Small intestine (tissue), 16 donors: ENCODE measurements at places on chromosomes 6 and 20. TPM values are rescaled to one million over a fixed set of nuclear protein-coding genes. Genes with fewer than 3 reads are reported as not detected.

The RHAG gene
- polyA plus RNA-seq: not detected

The OPN5 gene
- not detected for polyA plus RNA-seq

The FOXO3 gene
- polyA plus RNA-seq: 16.8 TPM

The CAGE1 gene
- polyA plus RNA-seq: not detected

The FILIP1 gene
- polyA plus RNA-seq: 1.8 TPM

The SGK1 gene
- 54.5 TPM for polyA plus RNA-seq

The TSHZ2 gene
- 2.9 TPM for polyA plus RNA-seq

The TBX18 gene
- polyA plus RNA-seq: not detected

The RAD21L1 gene
- polyA plus RNA-seq: not detected

The ROS1 gene
- polyA plus RNA-seq: under 0.01 TPM

DNA sequence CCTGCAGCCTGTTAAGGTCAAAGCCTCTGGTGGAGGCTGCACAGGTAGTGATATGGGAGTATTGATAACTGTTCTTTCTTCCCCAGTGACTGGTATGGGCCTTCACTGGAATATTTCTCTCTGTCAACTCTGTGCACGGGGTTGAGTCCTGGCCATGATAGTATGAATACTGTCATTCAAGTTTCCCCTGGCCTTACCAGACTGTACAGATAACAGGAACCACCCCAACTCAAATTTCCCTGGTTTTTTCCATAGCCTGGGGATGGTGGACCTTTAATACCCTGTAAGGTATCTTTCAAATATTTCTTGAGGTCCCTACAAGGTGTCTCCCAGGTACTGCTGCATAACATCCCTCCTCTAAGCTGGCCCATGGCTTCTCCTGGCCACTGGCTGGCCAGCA is 51.4 kb upstream of the TNFAIP3 start:
- no peak overlapping the region for H3K27ac ChIP-seq
- DNase-seq: no peak
- H3K36me3 ChIP-seq: no peaks in the 10 kb centered on the region
- H3K4me3 ChIP-seq: no peak overlapping the region

DNA sequence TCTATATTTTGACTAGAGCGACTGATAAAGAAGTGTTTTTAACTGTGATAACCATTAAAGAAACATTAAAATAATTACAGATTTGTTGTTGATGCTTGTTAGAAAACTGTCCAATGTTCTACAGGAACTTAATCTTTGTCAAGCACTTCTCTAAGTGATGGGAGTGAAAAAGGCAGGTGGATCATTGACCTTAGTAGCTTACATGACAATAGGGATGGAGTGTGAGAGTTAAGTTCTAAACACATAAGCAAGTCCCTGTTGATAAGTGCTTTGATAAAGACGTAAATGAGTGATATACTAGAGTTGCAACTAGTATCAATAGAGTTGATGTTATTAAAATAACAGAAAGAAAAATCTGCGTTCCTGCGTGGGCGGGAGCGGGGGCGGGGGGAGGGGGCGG is 931.5 kb upstream of the EPHA7 start:
- no peak for DNase-seq
- H3K4me1 ChIP-seq: no peaks in the 10 kb centered on the region
- H3K36me3 ChIP-seq: no peaks in the 10 kb centered on the region
- no peak overlapping the region for H3K4me3 ChIP-seq
- no peaks in the 10 kb centered on the region for H3K27me3 ChIP-seq

GRCh38 chr6:33954453-33954852 is 150.7 kb upstream of the MLN start:
- H3K27ac ChIP-seq: no peak overlapping the region
- no peak for DNase-seq
- H3K36me3 ChIP-seq: no peaks in the 10 kb centered on the region
- no peaks in the 10 kb centered on the region for H3K27me3 ChIP-seq
- no peak overlapping the region for H3K4me3 ChIP-seq

- H3K36me3 ChIP-seq: no peaks in the 10 kb centered on the region
- DNase-seq: peak; percentile 46
- no peaks in the 10 kb centered on the region for H3K4me1 ChIP-seq
- no peaks in the 10 kb centered on the region for H3K27me3 ChIP-seq
Measured at GRCh38 chr20:17601957-17602356, 32.1 kb downstream of the DSTN start.

DNA sequence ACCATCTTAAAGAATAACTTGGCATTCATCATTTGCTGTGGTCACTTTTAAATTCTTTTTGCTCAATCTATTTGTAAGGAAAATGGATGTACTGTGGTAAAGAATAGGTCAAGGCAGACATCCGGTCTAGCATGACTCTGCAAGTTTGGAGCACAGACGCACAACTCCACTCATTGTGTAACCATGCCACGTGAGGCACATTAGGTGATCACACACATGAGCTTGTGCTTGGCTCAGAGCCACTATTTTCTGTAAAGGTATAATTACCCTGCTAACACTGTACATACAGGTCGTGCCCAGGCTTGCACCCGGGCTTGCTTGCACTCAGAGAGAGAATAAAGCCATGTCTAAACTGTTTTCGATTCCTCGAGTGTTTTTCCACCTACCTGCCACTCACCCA is 1289.1 kb upstream of the ADGRB3 start:
- H3K27me3 ChIP-seq: no peaks in the 10 kb centered on the region
- H3K4me1 ChIP-seq: no peaks in the 10 kb centered on the region
- DNase-seq: no peak
- no peaks in the 10 kb centered on the region for H3K36me3 ChIP-seq
- H3K4me3 ChIP-seq: no peak overlapping the region
- no peak overlapping the region for H3K27ac ChIP-seq

DNA sequence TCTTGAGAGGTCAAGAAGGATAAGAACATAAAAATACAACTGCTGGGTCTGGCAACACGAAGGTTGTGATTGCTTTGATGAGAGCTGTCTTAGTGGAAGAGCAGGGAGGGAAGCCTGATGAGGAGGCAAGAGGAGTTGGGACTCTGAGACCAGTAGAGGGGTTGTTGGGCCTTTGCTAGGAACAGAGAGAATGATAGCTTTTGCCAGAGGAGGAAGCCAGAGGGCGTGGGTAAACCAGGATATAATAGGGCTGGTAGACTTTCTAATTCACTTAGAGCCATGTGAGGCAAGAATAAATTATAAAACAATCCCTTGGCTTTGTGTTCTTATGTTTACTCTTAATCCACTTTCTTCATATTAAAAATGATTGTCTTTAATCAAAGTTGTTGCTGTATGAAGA is 78.6 kb downstream of the RCAN2 start:
- no peaks in the 10 kb centered on the region for H3K4me1 ChIP-seq
- DNase-seq: no peak
- no peak overlapping the region for H3K4me3 ChIP-seq
- H3K27ac ChIP-seq: peak overlapping the region; percentile 1
- no peaks in the 10 kb centered on the region for H3K27me3 ChIP-seq
- no peaks in the 10 kb centered on the region for H3K36me3 ChIP-seq

DNA sequence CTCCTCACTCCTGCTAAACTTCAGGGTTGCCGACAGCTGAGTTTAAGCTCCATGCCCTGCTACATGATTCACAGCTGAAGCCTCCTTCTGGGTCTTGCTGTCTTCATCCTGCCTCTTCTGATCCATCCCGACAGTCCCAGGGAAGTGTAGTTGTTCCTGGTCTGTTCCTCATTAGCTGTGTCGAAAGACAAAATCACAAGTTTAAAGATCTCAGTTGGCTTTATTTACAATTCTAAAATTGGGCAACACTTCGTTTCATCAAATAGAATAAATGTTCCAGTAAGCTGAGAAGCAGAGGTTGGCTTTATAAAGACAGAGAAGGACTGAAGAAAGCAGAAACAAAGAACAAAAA is 4.1 kb upstream of the SLC2A10 start:
- H3K4me3 ChIP-seq: no peak overlapping the region
- no peaks in the 10 kb centered on the region for H3K36me3 ChIP-seq
- no peak overlapping the region for H3K27ac ChIP-seq
- H3K4me1 ChIP-seq: no peaks in the 10 kb centered on the region
- DNase-seq: no peak
- no peaks in the 10 kb centered on the region for H3K27me3 ChIP-seq

- H3K27me3 ChIP-seq: no peaks in the 10 kb centered on the region
- no peak overlapping the region for H3K27ac ChIP-seq
- no peaks in the 10 kb centered on the region for H3K4me1 ChIP-seq
Measured at GRCh38 chr6:37779111-37779800, 40.3 kb upstream of the ZFAND3 start.

GRCh38 chr20:11401988-11402387 is 515.7 kb upstream of the BTBD3 start:
- no peak overlapping the region for H3K4me3 ChIP-seq
- no peak overlapping the region for H3K27ac ChIP-seq
- H3K27me3 ChIP-seq: no peaks in the 10 kb centered on the region
- H3K36me3 ChIP-seq: no peaks in the 10 kb centered on the region

DNA sequence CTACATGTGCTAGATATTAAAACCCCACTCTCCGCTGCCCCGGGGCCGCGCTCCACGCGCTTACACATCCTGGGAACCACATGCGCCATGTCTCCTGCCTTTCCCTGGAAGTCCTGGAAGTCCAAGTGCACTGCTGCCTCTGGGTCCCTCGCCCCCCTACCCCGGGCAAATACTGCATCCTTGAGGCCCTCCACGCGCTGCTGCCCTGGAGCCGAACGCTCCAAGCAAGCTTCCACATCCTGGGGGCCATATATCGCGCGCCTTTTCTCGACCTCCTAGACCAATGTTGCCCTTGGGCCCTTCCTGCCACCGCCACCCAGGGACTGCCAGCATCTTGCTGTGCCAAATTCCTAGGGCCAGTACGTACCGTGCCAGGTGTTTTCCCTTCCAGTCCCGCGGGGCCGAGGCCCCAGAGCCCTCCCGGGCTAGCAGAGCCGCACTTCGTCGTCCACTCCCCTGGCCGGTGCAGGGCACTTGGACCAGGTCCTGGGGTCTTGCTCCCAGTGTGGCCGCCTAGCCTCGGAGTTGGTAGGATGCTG is 779 bp upstream of the KCNG1 start:
- peaks cover 72% of the 10 kb centered on the region for H3K27me3 ChIP-seq
- no peak overlapping the region for H3K27ac ChIP-seq
- no peaks in the 10 kb centered on the region for H3K4me1 ChIP-seq
- no peaks in the 10 kb centered on the region for H3K36me3 ChIP-seq
- H3K4me3 ChIP-seq: peak overlapping the region; percentile 33

- H3K27me3 ChIP-seq: no peaks in the 10 kb centered on the region
- DNase-seq: no peak
- no peak overlapping the region for H3K27ac ChIP-seq
- H3K36me3 ChIP-seq: no peaks in the 10 kb centered on the region
- H3K4me1 ChIP-seq: no peaks in the 10 kb centered on the region
Measured at GRCh38 chr20:5918856-5919625, 31.3 kb downstream of the TRMT6 start.

DNA sequence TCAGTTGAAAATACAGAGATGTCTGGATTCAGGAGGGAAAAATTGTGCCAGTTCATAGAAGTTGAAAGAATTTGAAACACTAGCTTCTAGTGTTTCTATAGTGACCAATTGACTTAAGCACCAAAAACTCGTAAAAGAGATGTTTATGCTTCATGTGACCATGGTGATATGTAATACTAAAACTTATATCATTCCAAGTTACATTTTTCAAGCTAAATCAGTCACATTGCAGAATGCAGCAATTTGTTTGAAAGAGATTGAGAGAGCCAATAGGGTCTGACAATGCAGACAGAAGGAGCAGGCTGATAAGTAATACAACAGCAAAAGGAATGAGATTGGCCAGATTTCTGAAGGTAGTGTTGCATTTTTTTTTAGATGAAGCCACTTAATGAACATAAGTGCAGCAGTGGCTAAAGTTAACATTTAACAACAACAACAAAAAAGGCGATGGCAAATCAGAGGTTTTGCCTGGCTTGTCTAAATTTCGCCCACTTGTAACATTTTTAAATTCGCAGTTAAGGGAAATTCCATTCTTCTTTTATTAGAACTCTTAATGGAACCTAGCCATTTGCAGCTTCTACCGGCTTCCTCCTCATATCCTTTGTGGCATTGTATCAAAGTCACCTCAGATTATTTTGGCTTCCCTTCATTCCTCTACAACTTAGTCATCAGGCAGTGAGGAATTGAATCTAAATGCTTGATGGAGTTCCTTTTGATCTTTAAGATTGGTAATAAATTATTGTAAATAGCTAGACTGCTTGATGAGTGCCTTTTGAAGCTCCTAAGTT is 484.0 kb upstream of the SOX4 start:
- no peak overlapping the region for H3K4me3 ChIP-seq
- no peaks in the 10 kb centered on the region for H3K36me3 ChIP-seq
- H3K4me1 ChIP-seq: no peaks in the 10 kb centered on the region
- DNase-seq: no peak
- no peak overlapping the region for H3K27ac ChIP-seq

- H3K4me3 ChIP-seq: no peak overlapping the region
- H3K27ac ChIP-seq: no peak overlapping the region
- H3K27me3 ChIP-seq: no peaks in the 10 kb centered on the region
- peaks cover 22% of the 10 kb centered on the region for H3K4me1 ChIP-seq
- no peaks in the 10 kb centered on the region for H3K36me3 ChIP-seq
Measured at GRCh38 chr20:43658723-43659419, 8.0 kb upstream of the MYBL2 start.

GRCh38 chr6:13378669-13379590 is 50.6 kb upstream of the TBC1D7 start:
- no peak overlapping the region for H3K4me3 ChIP-seq
- no peaks in the 10 kb centered on the region for H3K36me3 ChIP-seq
- H3K4me1 ChIP-seq: peaks cover 4% of the 10 kb centered on the region
- no peaks in the 10 kb centered on the region for H3K27me3 ChIP-seq

- H3K27me3 ChIP-seq: peaks cover 25% of the 10 kb centered on the region
- no peaks in the 10 kb centered on the region for H3K4me1 ChIP-seq
- DNase-seq: no peak
- no peaks in the 10 kb centered on the region for H3K36me3 ChIP-seq
Measured at GRCh38 chr20:45248609-45249008, 5.8 kb downstream of the SLPI start.

DNA sequence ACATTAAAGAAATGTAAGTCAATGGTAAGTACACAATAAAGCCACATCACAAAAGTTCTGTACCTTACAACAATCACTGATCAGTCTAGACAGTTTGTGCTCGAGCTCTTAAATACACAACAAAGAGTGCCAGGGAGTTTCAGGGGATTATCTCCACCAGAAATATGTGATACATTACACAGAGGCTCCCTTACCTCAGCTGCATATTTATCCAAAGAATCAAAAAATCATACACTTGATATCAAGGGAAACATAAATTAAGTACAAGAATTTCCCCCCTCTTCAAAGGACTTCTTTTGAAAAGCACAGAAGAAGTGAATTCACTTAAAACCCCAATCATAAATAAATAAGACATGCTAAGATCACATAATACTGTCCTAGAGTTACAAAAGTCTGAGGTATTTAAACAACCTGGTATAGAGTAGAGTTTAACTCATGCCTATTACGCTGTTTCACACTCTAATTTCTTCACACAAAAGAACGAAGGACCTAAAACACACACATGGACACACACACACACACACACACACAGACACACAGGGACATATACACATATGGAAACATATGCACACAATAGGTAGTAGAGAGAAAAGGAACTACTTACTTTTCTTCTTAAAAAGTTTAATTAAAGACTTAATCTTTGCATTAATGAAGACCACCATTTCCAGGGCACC is 528 bp downstream of the NHSL1 start:
- peak overlapping the region; percentile 92 for H3K27ac ChIP-seq
- H3K4me1 ChIP-seq: peaks cover 39% of the 10 kb centered on the region
- no peaks in the 10 kb centered on the region for H3K27me3 ChIP-seq
- H3K36me3 ChIP-seq: peaks cover 9% of the 10 kb centered on the region

GRCh38 chr20:38165089-38165965 is at the start of gene TGM2:
Gene TGM2, minus strand, starts transcription at chr20:38165270. Its CDS starts 72 bp downstream, at chr20:38165198.
- no peaks in the 10 kb centered on the region for H3K36me3 ChIP-seq
- peak; percentile 88 for DNase-seq
- H3K27ac ChIP-seq: peak within 1 kb of the TSS; percentile 90
- H3K4me1 ChIP-seq: peaks cover 34% of the 10 kb centered on the region

- DNase-seq: peak; percentile 4
- no peaks in the 10 kb centered on the region for H3K4me1 ChIP-seq
- H3K36me3 ChIP-seq: no peaks in the 10 kb centered on the region
- no peaks in the 10 kb centered on the region for H3K27me3 ChIP-seq
Measured at GRCh38 chr6:148068437-148069061, 274.1 kb upstream of the SASH1 start.
